ENCODE measurements at places on chromosomes 11 and 22.

GRCh38 chr11:66333220-66333877 is 2.9 kb downstream of the RIN1 start:
- DNase-seq: no peak

DNA sequence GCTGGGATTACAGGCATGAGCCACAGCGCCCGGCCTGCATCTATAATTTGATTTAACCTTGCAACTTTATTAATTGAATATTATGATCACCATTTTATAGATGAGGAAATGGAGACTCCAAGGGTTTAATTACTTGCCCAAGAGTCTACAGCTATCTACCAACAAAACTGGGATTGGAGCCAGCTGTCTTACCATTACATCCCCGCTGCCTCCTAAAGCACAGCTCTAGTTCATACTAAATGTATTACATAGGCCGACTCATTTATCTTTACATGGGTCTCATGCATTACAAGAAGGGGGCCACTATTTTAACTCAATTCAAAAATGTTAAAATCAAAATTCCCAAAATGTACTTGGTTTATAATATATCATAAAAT is 14.1 kb upstream of the TMA7B start:
- DNase-seq: no peak

DNA sequence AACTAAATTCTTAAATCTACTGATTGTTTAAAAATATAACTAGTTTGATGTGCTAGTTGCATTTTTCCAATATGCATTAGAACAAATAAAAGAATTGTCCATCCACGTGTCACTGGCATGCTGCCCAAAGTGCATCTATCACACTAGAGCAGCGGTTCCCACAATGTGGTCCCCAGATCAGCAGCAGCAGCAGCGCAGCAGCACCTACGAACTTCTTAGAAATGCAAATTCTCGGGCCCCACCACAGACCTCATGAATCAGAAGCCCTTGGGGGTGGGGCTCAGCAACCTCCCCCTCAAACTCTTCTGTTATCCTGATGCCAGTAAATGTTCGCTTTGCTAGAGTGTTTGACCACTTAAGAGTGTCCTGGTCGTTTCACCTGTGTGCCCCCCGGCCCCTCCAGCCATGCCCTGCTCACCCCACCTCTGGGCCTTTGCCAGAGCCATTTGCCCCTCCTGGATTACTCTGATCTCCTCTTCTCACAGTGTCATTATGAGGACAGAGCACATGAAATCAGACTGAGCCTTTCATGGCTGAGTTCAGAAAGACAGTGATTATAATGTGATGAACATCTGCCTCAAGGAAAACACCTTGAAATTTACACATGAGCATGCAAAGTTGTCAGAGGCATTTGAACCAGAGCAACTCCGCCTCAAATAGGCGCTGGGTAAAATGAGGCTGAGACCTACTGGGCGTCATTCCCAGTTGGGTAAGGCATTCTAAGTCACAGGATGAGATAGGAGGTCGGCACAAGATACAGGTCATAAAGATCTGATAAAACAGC is 12.6 kb upstream of the VSIG10L2 start:
- no peak for DNase-seq

DNA sequence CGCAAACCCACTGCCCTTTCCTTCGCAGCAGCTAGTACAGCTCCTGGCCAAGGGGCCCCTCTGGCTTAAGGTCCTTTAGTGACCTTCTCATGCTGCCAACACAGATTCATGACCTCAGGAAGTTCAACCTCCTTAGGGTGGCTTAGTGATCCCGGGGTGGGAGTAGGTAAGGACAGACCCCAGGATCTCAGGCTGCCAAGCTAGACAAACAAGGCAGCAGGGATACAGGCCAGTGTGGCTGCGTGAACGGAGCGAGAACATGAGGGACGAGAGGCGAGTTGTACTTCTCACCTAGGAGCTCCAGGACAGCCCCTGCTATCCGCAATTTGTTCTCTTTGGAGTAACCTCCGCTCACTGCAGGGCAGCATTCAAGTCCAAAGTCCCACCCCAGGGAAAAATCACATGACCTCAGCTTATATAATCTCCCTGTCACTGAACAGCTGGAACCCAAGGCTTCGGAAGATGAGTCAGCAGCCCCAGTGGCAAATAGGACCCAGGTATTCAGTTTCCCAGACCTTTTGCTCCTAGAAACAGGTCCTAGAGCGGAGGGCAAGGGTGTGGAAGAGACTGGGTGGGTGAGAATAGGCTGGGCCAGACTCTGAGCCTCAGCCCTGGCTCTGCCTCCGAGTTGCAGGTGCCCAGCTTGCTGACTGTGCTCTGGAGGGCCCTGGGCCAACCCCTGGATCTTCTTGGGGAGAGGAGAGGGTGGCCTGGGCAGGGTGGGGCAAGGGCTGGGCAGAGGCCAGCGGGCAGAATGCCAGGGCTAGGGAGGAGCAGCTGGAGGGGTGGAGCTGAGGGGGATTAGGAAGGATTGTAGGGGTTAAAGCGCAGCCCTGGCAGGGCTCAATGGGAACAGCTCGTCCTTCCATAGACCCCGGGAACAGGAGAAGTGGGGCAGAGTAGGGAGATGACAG is 13.1 kb downstream of the USP2 start:
- DNase-seq: peak; percentile 46

GRCh38 chr22:18975434-18976196 is 39.5 kb upstream of the PRODH start:
- DNase-seq: no peak

DNA sequence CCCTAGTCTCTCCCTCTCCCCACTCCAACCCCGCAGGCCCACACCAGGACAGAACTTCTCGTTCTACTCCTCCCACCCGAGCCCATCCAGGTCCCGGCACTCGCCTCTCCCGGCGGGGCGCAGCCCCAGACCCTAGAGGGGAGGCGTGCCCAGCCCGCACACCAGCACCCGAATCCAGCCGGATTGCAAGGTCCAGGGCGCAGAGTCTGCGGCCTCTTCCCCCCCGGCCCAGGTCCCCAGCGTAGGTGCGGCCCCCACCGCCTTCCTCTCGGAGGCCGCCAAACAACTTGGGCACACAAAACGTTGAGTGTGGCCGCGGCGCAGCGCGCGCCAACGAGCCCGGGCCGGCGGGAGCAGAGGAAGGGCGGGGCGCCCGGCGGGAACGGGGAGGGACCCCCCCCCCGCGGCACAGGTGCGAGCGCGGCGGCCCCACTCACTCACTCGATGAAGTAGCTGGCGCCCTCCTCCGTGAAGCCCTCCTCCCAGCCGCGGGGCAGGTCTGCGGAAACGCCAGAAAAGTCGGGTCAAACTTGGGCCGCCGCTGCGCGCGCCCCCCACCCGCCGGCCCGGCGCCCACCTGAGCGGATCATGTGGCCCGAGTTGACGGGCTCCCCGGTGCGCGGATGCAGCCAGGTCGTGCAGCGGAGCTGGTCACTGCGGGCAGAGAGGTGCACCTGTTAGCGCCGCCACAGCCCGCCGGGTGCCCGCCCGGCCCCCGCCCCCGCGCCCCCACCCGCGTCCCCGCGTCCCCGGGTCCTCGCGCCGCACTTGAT is 480 bp downstream of the PLEKHA7 start:
- no peak for DNase-seq

DNA sequence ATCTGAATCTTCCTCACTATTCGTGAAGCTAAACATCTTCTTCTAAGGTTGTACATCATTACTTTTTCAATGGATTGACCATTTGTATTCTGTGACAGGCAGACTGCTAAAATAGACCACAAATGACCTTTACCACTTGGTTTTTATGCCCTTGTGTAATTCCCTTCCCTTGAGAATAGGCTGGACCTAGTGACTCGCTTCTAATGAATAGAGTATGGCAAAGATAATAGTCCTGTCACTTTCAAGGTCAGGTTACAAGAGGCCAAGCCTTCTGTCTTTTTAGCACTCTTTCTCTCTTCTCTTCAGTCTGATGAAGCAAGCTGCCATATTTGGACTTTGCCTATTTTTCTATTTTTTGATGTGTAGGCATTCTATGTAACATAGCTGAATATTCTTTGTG is 492.9 kb downstream of the SOX6 start:
- no peak for DNase-seq

DNA sequence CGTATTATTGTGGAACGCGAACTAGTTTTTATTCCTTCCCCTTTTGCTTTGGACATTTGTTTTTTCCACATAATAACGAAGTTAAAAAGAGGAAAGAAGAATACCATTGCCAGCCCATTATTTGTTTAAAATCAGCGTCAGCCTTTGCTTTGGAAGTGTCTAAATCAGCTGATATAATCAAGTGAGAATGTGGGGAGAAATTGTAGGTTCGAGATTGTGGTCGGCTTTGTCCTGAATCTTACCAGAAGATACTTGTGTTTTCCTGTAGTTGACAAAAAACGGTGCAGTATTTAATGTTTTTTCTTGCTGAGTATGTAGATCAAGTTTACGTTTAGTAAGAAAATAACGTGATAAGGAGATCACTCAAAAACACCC is 935 bp downstream of the ZNF143 start:
- DNase-seq: peak; percentile 14

DNA sequence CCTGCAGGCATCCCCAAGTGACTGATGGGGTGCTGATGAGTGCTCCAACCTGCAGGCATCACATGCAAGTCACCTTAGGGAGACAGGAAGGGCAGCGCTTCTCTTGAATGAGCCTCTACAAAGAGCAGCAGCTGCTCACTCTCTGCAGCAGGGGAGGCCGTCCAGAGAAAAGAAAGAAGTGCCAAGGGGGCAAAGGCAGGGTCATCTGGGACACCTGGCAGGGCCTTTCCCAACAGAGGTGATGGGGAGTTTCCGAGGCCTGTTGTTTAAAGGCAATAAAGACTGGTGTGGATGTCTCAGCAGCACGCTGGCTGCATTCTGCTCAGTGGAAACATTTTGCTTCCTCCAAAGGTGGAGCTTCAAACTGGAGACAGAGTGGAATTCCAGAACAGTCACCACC is 113.7 kb downstream of the ETS1 start:
- DNase-seq: no peak

DNA sequence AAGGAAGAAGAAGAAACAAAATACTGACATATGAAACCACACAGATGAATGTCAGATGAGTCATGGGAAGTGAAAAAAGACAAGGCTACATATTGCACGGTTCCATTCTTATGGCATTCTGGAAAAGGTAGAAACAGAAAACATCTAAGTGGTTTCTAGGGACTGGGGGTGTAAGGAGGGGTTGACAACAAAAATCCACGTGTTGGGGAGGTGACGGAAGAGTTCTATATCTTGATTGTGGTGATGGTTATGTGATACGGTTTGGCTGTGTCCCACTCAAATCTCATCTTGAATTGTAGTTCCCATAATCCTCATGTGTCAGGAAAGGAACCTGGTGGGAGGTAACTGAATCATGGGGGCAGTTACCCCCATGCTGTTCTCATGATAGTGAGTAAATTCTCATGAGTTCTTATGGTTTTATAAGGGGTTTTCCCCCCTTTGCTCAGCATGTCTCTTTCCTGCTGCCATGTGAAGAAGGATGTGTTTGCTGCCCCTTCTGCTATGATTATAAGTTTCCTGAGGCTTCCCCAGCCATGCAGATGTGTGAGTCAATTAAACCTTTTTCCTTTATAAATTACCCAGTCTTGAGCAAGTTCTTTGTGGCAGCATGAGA is 6.4 kb upstream of the ARFGAP3 start:
- DNase-seq: no peak

DNA sequence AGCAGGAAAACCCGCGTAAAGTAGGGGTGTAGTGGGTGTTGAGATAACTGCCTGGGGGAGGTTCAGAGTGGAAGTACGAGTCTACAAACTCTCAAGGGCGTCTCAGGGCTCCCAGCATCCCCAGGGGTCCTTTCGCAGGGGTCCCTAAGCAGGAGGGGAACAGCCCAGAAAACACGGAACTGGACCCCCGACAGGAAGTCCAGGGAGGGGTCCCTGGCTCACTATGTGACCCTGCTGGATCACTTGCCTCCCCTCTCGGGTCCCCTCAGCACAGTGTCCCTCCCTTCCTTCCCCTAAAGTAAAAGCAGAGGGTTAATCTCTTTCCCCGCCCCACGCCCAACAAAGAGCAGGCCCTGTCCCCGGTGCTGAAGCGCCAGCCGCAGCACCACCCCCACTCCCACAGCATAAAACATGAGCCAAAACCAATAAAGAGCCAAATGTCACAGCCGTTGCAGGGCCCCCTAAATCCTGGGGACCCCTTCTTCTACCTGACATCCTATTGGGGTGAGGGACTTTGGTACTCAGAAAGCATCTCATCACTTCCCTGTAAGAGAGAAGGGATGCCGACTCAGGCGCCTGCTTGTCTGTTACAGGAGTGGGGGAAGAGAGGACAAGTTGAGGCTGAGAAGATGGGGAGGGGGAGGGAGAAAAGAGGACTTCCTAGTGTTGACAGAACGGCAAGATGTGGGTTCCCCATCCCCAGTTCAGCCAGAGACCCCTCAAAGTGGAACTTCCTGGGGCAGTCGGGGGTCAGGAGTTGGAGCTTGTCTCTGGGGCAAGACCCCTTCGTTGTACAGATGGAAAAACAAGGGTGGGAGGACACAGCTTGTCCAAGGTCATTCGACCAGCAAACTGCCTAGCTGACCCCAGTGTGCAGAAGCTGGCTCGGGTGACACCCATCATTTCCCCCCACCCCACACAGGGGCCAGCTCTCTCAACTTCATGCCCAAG is 1.4 kb upstream of the NEFH start:
- DNase-seq: no peak

- no peak for DNase-seq
These were observed 10.7 kb downstream of the MYEOV start for GRCh38 chr11:69304686-69305085.

DNA sequence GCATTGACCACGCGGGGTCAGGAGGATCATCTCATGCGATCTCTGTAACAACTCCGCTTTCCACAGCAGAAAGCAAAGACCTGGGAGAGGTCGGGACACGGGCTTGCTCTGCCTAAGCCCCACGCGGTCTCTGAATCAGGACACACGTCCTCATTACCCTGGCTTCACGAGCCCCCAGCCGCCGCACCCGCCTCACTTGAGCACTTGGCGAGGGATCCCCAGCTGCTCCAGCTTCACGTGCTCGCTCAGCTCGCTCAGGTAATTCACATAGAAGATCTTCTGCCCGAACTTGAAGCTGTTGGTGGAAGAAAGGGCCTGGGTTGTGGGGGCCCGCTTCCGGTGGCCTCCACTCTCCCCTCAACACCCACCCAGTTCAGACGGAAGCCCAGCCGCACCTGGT is 19.6 kb downstream of the ARHGAP1 start:
- no peak for DNase-seq

DNA sequence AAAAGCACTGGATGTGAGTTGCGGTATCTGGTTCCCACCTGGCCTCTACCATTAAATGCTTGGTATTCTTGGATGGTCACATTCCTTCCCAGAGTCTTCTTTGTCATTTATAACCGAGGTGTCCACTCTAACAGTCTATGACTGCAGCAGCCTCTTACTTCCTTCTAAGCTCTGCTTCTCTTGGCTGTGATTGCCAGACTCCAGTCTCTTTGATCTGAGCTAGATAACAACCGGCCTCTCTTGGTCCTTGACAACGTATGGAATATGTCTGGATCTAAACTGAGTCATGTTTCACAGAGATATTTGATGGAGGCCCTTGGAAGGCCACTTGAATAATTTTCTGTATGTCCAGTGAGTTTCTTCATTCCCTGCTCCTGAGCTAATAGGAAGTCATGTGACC is 141.6 kb upstream of the TENM4 start:
- no peak for DNase-seq
